ENCODE measurements at places on chromosomes 5 and 9. TPM values are rescaled to one million over a fixed set of nuclear protein-coding genes. Genes with fewer than 3 reads are reported as not detected.

NR5A1 gene
- not detected for total RNA-seq

ZDHHC11B gene
- 3.2 TPM for total RNA-seq

ORM1 gene
- not detected for total RNA-seq

EFNA5 gene
- 2.6 TPM for total RNA-seq

LCN1 gene
- total RNA-seq = not detected

TNC gene
- total RNA-seq = not detected

DAB2IP gene
- total RNA-seq = 0.22 TPM

CHMP5 gene
- total RNA-seq = 32.1 TPM

DCANP1 gene
- total RNA-seq = not detected

DCTN4 gene
- 36.9 TPM for total RNA-seq

PDE4D gene
- 45.1 TPM for total RNA-seq
